ENCODE measurements at places on chromosomes 7 and 10.

- DNase-seq = no peak
Measured at GRCh38 chr10:45395554-45395953, 21.5 kb downstream of the ALOX5 start.

- DNase-seq = no peak
Measured at GRCh38 chr7:112347088-112347487, 103.2 kb upstream of the IFRD1 start.

DNA sequence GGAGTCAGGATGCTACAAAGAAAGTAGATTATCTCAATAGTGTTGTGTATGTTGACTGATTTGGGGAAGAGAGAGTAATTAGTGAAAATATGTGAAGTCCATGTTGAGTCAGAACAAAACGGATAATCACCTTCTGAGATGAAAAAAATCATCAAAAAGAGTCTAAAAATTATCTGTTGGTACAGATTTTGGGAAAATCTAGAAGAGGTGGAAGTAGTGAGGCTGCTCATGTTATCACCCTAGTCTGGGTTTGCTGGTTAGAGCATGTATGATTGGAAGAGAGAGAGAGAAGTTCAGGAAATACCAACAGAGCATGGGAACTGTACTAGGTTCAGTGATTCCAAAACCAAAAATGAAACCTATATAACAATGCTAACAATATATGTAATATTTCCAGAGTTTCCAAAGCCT, 12.3 kb downstream of the RPA3 start:
- DNase-seq = no peak

DNA sequence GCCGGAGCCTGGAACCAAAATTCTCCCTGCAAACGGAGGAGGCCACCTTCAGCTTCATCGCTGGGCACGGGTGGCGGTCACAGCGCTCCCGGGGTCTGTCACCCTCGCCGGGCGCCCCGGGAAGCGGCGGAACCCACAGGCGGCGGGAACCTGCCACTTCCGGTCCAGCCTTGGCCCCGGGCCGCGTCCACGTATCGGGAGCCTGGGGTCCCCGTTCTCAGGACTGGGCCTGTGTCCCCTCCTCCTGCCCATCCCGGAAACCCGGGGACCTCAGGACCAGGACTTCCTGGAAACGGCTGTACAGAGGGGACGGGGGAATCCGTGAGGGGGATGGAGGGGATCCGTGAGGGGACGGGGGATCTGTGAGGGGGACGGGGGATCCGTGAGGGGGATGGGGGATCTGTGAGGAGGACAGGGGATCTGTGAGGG, 25.4 kb downstream of the PDGFA start:
- no peak for DNase-seq

GRCh38 chr7:128231021-128231420, 10.1 kb upstream of the LEP start:
- DNase-seq = no peak

Data from activated CD8-positive, alpha-beta memory T cell treated with anti-CD3 and anti-CD28 coated beads for 1 hour (primary cell).